ENCODE measurements at places on chromosomes 5 and 9.

DNA sequence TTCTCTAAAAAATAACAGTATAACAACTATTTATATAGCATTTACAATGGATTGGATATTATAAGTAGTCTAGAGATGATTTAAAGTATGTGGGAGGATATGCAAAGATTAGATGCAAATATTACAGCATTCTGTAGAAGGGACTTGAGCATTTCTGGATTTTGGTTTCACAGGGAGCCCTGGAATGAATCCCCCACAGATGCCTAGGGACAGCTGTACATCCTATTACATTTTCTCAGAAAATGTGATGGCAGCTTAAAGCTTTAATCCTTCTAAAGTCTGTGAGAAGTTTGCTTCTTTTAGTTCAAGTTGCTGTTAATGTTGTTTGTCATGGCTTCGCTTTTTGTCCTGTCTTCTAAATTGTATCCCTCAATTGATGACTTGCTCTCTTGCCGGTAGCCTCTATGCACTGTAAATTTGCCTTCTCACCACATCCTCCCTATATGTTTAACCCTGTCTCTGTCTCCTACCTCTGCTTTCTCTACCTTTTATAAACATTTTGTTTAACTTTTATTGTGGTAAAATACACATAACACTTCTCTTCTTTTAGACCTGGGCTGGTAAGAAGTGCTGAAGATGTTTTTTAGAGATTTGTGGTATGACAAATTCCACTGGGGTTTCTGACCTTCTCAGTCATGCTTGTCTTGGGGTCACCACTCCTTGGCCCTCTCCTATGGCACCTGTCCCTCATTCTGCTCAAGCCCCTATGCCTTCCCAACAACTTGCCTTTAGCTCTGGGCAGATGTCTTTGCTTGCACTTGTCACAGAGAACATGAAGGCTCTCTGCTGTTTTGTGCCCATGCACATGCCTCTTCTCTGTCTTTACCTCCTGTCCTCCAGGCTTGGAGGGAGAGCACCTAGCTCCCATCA is 37.9 kb downstream of the LNPEP start:
- no peak for DNase-seq

DNA sequence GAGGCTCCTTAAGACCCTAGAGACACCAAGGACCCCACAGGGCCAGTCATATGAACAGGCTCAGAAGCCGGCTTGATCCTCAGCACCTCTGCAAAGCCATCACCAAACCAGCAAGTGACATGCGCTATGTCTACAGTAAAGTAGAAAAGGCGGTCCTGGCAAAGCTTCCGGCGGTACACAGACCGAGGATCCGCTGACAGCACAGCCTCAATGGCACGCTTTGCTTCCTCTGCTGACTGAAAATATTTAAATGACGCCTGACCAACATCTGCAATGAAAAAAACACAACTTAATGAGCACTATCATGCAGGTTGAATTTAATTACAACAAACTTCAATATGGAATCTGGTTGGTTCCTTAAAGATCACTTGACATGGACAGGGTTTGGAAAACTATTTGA is 17.6 kb downstream of the TRMO start:
- DNase-seq: no peak

GRCh38 chr5:11998397-11998796 is 94.2 kb upstream of the CTNND2 start:
- no peak for DNase-seq

DNA sequence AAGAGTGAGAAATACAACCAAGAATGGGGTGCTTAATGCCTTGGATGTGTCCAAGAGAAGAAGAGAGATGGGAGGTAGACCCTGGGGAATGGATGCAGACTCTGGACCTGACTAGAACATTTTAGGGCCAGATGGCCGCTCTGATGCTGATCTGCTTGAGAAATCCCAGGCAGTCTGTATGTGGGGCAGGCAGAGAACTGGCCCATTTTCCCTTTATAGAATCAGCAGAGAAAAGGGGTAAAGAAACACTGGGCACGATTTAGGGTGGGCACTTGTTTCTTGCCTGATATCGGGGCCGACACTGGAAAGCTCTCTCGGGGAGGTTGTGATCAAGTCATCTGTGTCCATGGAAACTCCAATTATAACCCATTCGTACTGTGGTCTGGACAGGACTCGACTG is 118.5 kb upstream of the FSTL4 start:
- no peak for DNase-seq
